Urothelium cell line (cell line): ENCODE measurements at places on chromosomes 6 and 20.
A peak's percentile ranks its signal among the peaks of the same experiment; 100 is the strongest.

- DNase-seq: no peak
Observed at GRCh38 chr6:56786256-56786655, 143.6 kb upstream of the DST start.

- no peak for DNase-seq
Observed at GRCh38 chr6:2179950-2180349, 65.5 kb downstream of the GMDS start.

DNA sequence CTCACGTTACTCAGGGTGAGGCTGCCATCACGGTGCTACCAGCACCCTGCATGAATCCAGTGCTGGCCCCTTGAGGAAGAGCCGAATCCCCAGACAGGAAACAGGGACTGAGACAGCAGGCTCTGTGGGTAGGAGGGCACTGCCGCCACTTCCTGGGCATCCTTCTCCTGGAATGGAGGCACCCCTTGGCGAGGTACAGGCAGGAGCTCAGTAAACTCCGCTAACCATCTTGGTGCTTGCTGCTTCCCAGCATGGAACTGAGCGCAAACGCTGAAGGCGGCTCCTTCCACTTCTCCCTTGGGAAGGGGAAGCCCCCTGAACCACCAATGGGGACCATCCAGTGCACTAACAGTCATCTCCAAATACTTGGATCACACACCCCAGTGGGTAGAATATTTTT is 13.5 kb upstream of the CCDC167 start:
- DNase-seq: no peak

DNA sequence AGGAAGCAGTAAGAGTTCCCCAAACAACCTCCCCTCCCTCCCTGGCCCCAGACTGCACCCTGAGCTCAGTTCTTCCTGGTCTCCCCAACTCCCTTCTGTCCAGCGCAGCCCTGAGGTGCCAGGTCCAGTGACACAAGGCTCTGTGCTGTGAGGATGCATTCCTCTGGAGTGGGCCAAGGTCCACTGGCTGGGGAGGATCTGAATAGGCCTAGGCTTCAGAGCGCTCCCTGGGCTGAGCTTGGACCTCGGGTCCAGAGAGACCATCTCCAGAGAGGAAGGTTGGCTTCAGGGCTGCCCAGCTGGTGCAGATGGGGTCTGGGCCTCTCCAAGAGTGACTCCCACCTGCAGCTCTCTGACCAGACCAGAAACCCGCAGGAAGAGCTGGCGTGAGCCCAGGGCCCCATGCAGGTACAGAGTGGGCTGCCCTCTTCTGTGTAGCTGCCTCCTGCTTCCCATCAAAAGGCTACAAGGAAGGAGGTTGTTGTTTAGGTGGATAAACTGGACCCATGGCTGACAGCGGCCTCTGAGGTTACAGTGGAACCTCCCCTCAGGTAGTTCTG is 52.3 kb upstream of the MLN start:
- DNase-seq: no peak

DNA sequence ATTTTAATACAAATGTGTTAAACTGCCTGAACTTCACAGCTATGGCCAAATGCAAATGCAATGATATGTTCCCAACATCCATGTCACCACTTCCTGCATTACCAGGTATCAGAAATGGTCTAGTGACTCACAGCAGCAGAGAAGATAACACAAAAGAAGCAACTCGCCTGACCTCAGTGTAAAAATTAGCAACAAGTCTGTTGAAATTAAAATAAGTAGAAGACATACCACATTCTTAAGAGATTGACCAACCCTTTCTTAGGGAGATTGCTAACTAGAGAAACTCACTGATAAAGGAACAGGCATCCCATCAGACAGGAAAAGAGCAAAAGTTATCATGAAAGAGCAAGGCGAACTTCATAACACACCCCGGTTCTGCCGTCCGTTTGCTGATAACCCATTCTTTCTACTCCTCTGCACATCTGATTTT is 45.1 kb downstream of the RNASET2 start:
- no peak for DNase-seq

DNA sequence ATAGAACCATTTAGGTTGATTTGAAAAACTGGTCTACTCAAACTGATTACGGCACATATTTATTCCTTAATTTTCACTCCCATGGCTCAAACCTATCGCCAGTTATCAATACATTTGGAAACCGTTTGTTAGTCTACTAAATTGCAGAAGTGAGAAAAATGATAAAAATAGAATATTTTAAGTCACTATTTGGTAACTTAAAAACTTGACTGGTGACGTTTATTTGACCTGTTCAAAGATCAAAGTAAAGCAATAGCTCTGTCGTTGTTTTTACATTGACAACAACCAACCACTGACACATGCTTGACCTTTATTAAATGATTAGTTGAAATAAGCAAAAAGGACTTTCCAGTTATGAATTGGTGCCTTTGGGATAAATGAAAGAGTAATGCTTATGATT is 402.9 kb upstream of the MAP3K7 start:
- no peak for DNase-seq

DNA sequence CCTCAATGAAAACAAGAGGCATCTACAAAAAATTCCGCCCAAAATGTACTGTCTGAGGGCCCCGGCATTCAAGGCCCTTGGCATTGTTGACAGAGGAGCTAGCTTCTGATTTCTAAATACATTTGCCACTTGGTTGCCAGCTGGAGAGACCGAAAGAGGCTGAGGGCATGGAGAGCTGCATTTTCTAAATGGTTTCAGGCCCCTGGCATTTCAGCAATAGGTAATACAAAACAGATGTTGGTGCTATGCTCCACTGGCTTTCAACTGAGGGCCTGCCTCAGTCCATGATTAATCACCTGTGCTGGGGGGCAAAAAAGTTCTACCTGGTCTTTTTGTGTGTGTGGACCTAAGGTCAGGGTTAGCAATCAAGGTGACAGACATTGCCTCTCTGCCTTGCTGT is 79.5 kb upstream of the ISM1 start:
- DNase-seq: no peak

DNA sequence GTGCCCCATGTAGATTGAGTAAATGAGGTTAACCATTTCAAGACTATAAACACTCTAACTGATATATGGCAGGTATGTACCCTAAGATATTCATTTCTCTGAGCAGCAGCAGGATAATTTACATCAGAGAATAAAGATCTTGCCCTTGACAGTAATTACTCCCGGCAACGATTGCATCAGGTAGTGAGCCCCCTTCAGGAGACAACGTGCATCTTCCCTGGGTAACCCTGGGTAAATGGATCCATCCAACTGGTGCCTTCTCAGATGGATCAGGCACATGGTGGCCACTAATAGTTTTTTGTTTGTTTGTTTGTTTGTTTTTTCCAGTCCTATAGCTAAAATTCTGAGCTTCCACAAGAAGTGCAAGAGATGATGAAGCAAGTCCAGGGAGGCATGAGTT is 469.4 kb upstream of the SLC35B3 start:
- DNase-seq: no peak

DNA sequence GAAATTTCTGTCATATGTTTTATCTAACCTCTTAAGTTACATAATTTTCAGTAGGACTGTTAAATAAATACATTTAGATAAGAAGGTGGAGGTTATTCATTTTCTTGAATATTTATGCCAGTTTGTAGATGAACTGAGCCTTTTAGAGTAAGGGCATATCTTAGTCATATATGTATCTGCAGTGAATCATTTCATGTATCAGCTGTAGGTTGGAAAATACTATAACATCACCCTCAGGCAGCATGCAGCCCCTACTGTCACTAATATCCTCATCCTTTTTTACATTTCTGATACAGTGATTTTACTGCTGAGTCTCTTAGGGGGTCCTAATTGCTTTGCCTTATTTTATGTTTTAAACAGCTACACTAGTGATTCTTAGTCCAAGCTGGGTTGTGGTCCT is 19.5 kb upstream of the SUMO4 start:
- no peak for DNase-seq

- no peak for DNase-seq
Observed at GRCh38 chr20:42688576-42688975, 501.1 kb downstream of the PTPRT start.

DNA sequence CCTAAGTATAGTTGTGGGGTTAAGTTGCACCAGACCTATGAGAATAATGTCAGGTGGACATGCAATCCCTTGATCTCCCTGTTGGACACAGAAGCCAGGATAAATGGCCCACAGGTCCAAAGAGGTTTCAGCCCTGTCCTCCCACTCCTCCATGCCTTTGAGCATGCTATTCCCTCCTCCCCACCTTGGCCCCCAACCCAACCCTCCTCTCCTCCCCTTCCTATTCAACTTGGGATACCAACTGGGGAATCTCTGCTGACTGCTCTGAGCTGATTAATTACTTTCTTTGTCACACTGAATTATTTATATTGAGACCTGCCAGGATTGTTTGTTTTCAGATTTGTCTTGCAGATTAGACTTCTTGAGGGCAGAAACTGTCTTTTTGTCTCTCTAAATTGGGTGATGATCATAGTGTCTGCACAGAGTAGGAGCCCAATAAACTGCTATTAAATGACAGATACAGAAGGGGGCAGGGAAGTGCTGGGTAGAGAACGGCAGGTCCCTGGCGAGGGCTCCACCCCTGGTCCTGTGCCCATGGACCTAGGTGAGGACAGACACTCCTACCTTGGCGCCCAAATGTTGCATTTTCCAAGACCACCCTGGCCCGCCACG is 120.9 kb downstream of the UNC5CL start:
- DNase-seq: no peak

DNA sequence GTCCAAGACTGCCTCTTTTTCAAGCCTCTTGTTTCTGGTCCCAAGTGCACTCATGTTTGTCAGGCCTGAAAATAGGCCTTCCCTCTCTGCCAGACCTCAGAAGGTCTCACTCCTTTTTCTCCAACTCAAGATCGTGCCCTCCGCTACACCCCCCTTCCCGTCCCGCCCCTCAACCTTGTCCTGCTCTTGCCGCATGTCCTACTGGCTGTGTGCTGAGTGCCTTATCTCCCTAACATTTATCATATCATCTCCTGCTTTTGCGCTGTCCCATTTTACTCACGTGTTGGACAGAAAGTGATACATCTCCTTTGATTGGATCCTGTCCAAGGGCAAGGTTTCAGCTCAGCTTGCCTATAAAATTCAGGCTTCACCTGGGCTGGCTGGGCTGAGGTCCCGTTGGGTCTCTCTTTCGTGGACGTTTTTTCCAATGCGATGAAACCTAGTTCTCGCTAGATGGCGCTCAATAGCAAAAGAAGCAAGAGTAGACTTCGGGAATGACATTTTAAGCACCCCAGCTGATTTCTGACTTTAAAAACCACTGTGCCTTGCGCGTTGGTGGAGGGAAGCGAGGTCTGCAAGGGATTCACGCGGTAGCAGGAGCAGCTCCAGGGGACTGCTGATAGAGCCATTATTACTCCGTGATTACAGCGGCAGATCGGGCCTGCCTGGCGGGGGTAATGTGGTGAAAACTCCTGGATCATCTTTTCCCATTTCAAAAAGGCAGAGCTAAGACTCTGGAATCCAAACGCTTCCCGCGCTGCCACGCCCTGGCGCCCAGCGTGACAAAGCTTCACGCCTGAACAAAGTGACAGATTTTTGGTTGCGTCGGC is 137.6 kb downstream of the IMPG1 start:
- peak; percentile 77 for DNase-seq

- no peak for DNase-seq
Observed at GRCh38 chr6:44800171-44800783, 412.8 kb downstream of the CDC5L start.

GRCh38 chr20:50911716-50912115 is 19.5 kb downstream of the ADNP start:
- DNase-seq: no peak

- no peak for DNase-seq
Observed at GRCh38 chr6:168365422-168366165, 46.0 kb upstream of the DACT2 start.

GRCh38 chr20:5069141-5069806 is 50.5 kb downstream of the PCNA start:
- DNase-seq: no peak

DNA sequence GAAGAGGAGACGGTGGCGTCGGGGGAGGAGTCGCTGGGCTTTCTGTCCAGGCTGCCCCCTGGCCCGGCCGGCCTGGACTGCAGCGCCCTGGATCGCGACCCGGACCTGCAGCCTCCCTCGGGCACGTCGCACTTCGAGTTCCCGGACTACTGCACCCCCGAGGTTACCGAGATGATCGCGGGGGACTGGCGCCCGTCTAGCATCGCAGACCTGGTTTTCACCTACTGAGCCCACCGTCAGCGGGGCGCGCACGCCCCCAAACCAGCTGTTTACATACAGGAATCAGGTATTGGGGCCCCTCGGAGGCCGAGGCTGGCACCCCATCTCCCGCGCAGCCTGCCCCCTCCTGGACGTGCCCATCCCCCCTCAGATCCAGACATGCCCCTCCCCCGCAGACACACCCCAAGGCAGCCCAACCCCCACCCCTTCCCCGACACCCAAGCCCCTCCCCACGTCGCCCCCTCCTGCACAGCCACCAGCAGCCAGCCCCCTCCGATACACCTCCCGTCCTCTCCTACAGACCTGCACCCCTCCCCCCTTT is 1.4 kb downstream of the SOX12 start:
- DNase-seq: peak; percentile 32

DNA sequence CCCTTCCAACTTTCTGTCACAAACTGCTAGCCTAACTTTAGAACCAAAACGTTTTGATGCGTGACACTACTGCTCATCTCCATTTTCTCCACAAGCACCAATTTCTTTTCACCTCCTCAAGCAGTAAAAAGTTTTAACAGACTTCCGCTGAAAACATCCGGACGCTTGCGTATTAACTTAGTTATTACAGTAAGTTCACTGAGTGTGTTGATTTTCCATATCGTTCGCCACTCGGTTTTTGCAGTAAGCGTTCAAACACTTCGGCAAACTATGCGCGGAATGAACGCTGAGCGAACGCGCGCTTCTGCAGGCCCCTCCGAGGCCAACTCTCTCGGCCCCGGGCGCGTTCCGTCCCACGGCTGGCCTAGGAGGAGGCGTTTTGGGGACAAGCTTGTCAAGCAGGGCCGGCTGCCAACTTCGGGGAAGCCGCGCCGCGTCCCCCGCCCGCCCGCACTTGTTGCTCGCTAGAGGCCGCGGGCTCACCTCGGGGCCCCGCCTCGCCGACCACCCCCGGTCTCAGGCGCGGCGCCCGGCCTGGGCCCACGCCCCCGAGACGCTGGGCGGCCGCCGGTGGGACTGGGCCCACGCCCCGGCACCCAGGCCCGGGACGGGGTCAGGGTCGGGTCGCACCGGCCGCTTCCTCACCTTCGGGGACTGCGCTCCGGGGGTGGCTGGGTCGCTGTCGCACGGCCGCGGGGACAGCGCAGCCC is 945 bp downstream of the PHF10 start:
- DNase-seq: peak; percentile 48

DNA sequence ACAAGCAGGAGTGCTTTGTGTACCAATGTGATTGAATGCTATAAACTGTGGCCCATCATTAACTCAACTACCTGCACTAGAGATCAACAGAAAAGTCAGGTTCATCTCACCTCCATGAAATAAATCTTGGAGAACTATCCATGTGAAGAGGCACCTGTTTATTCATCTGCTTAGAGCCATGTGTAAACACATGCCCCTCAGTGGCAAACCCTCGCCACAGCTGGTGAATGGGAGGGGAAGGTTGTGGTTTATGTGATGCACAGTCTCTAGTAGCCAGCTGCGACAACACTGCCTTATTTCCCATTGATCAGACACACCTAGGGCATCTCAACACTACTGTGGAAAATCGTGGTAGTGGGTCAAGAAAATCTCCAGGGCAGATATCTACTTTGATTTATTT is 640.2 kb downstream of the PTPRT start:
- DNase-seq: no peak

GRCh38 chr6:148892247-148892646 is 145.4 kb downstream of the UST start:
- DNase-seq: no peak
